ENCODE measurements at places on chromosomes 5 and 9.

DNA sequence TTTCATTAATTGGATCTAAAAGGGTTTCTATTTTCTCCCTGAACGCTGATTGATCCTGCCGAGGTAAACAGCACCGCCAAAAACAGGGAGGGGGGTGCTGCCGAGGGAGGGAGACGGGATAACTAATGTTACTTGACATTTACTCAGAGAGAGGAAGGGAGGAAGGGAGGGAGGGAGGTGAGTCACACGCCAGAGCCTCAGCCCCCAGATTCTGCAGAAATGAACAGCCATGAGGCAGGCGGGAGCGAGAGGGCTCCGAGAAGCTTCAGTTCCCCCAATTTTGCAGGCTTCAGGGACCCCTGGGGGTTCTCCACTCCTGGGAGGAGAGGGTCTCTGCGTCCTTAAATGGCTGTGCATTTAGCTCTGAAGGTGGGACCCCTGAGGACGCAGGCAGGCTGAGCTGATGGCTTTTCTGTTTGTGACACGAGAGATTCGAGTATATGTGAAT lies 59.1 kb upstream of the IER5L start:
- peak; percentile 48 for DNase-seq

GRCh38 chr5:38148021-38148625 lies 110.2 kb upstream of the EGFLAM start:
- no peak for DNase-seq

- DNase-seq = no peak
Measured at GRCh38 chr9:132201780-132202703, 40.2 kb downstream of the NTNG2 start.

- no peak for DNase-seq
Measured at GRCh38 chr5:80915716-80916115, 44.4 kb upstream of the RASGRF2 start.

- no peak for DNase-seq
Measured at GRCh38 chr9:96294159-96294545, 7.8 kb downstream of the HSD17B3 start.

- no peak for DNase-seq
Measured at GRCh38 chr5:147177125-147177840, 57.5 kb upstream of the STK32A start.

DNA sequence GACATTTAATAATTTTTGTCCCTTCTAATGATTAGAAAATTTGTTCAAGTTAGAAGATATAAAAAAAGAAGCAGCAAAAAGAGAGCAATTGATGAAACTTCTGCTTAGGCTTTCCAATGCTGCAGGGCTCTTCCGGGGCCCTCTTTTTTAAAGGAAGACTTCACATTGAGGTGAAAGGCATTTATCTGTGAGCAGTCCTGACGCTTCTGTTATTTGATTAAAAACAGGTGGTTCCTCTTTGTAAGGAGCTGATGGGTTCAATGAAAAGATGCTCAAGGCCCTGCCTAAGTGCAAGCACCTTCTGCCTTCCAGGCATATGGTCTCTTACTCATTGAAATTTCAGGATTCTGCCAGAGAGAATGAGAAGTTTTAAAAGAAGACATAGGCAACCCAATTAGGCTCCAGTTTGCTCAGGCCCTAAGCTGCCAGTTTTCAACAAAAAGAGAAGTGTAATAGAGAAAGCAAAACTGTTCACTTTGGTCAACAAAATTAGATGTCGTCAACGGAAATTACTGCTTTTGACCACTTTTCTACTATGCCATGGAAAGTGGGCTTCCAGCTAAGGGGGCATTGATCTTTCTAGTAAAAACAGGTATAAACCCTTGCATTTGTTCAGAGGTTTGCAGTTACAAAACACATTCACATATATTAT lies 100.2 kb downstream of the INSYN2B start:
- DNase-seq = no peak

DNA sequence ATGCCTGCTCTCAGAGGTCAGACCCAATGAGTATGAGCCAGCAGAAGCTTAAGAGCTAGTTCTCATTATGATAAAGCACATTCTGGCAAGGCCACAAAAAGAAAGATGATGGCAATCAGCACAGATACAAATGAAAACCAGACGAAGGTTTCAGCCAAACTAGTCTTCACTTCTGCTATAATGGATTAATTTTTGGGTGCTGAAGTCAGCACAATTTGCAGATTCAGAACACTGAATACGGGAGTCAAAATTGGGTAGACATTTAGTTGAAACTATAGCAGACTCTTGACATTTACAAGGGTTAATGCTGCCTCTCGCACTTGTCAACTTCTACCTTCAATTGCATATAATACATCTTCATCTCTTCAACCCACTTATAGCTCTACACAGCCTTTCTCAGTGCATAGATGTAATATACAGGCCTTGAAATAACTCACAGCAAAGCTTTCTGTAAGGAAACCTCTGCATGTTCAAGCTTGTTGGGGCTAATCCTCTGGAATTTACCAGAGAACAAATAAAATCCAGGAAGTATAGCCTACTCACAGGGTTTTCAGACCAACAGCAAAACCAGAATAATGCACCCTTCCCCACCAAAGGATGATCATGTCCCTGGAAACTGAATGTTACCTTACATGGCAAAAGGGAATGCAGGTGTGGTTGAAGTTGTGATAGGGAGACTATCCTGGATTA lies 77.1 kb downstream of the BAAT start:
- DNase-seq = no peak

GRCh38 chr9:27043176-27043575 lies 37.7 kb upstream of the LRRC19 start:
- no peak for DNase-seq

Data from stimulated activated CD8-positive, alpha-beta memory T cell treated with anti-CD3 and anti-CD28 coated beads, Interleukin-15, amount 100 ng/mL, for 48 hours (primary cell).